ENCODE measurements at places on chromosomes 6 and 20.

DNA sequence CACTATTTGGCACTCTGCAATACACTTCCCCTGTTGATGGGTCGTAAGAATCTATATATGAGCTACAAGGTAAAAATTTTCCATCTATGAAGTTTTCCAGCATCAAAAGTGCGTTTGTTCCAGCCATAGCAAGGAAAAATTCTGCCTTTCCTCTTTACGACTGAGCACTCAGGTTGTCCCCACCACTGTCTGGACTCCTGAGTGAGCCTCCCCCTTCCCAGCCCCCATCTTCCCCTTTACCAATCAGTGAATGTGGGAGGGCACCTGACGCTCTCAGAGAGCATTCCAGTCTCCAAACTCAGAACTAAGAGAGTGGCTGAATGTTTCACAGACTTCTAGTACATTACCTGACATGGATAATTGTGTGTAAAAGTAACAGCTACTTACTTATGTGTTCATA is at the start of gene ALDH8A1:
ALDH8A1 (minus strand) TSS at position 175 of the 400 bp plus-strand sequence; CDS start at position 127, 48 bp downstream.
- DNase-seq: no peak

- no peak for DNase-seq
Measured at GRCh38 chr6:12258591-12259075, 31.5 kb upstream of the EDN1 start.

GRCh38 chr6:46967826-46968349 is 46.1 kb upstream of the ADGRF5 start:
- no peak for DNase-seq

- DNase-seq: no peak
Measured at GRCh38 chr20:3311623-3312022, 72.6 kb upstream of the SLC4A11 start.

All from GF-D8 (cell line).